ENCODE measurements at places on chromosomes 6 and 20. TPM values are rescaled to one million over a fixed set of nuclear protein-coding genes. Genes with fewer than 3 reads are reported as not detected.
A peak's percentile ranks its signal among the peaks of the same experiment; 100 is the strongest.

- no peak for DNase-seq
- no peaks in the 10 kb centered on the region for H3K4me1 ChIP-seq
- H3K27ac ChIP-seq = no peak overlapping the region
- H3K4me3 ChIP-seq = no peak overlapping the region
Measured at GRCh38 chr20:61956396-61957342, 109.0 kb downstream of the TAF4 start.

DNA sequence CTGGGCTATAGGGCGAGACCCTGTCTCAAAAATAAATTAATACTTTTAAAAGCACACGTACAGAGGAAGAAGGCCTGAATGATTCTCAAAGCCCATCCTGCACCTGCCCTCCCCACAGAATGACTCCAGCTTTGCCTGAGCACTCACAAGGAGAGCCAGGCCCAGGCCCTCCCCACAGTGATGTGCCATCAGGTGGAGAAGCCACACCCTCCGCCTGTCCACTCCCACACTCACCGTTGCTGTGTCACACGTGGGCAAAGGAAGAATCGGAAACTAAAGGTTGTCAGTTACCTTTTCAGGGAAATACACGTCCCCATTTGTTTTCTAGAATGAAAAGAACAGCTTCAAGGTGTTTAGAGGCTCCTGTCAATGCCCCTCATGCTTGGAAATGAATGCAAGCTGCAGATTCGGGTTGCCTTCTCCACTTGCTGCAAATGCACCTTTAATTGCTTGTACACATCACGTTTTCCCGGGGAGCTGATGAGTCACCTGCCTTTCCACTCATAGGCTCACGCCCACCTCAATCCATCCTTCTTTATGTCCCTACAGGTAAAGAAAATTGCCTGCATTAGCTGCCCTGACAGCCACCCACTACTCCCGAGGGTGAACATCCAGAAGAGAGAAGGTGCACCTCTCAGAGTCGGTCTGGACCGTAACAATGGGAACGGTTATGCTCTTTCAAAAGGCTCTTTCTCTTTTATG lies 45.5 kb upstream of the AFDN start:
- no peak overlapping the region for H3K27ac ChIP-seq
- no peak overlapping the region for H3K4me3 ChIP-seq
- H3K4me1 ChIP-seq = no peaks in the 10 kb centered on the region
- DNase-seq = no peak
- no peaks in the 10 kb centered on the region for H3K36me3 ChIP-seq

DNA sequence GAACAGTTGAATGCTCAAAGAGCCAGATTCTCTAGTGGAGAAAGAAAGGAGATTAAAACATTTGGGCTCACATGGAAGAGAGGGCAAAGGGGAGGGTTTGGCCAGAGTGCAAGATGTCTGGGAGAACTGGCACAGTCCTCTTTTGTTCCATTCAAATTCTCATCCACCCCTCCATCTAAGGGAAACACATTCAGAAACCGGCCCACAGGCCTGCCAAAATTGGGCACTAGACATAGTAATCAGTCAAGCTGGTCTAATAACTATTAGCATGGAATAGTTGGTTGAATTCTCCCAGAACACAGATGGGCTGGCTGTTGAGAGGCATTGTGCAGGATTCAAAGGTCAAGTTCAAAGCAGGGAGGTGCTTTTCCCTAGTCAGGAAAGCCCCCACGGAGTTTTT lies 341.4 kb upstream of the IRAK1BP1 start:
- H3K4me3 ChIP-seq = no peak overlapping the region
- DNase-seq = no peak
- H3K27ac ChIP-seq = no peak overlapping the region
- H3K4me1 ChIP-seq = no peaks in the 10 kb centered on the region
- no peaks in the 10 kb centered on the region for H3K27me3 ChIP-seq

DNA sequence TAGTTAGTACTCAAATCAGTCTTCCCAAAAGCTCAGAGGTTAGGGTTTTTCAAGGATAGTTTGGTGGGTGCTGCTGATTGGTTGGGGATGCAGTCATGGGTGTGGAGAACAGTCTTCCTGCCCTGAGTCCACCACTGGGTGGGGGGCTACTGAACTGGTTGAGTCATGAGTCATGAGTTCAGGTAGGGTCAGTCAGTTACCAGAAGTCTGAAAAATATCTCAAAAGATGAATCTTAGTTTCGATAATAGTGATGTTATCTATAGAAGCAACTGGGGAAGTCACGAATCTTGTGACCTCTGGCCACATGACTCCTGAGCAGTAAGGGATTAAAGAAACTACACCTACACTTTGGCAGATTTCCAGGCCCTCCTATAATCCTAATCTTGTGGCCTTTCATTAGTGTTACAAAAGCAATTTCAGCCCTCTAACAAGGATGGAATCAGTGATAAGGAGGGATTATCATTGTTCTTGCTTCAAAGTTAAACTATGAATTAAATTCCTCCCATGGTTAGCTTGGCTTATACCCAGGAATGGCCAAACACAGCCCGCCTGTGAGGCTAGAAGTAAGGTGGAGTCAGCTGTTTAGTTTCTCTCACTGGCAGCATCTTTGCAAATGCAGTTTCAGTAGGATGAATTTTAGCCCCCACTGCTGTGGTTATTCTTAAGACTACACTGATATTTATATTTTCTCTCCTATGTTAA lies 33.3 kb upstream of the NKAIN2 start:
- H3K27me3 ChIP-seq = no peaks in the 10 kb centered on the region
- H3K4me1 ChIP-seq = no peaks in the 10 kb centered on the region
- H3K27ac ChIP-seq = no peak overlapping the region
- no peaks in the 10 kb centered on the region for H3K36me3 ChIP-seq
- no peak overlapping the region for H3K4me3 ChIP-seq
- no peak for DNase-seq

- H3K36me3 ChIP-seq = no peaks in the 10 kb centered on the region
- no peak for DNase-seq
Measured at GRCh38 chr6:150026976-150027805, 1.9 kb upstream of the RAET1L start.

- peak overlapping the region; percentile 89 for H3K4me3 ChIP-seq
- H3K27ac ChIP-seq = peak overlapping the region; percentile 100
- no peaks in the 10 kb centered on the region for H3K36me3 ChIP-seq
Measured at GRCh38 chr6:142943711-142944123, 1.3 kb downstream of the HIVEP2 start.

The CST4 gene
- total RNA-seq = not detected

The LIME1 gene
- total RNA-seq = 14.5 TPM
